ENCODE measurements at places on chromosomes 3 and 15.

DNA sequence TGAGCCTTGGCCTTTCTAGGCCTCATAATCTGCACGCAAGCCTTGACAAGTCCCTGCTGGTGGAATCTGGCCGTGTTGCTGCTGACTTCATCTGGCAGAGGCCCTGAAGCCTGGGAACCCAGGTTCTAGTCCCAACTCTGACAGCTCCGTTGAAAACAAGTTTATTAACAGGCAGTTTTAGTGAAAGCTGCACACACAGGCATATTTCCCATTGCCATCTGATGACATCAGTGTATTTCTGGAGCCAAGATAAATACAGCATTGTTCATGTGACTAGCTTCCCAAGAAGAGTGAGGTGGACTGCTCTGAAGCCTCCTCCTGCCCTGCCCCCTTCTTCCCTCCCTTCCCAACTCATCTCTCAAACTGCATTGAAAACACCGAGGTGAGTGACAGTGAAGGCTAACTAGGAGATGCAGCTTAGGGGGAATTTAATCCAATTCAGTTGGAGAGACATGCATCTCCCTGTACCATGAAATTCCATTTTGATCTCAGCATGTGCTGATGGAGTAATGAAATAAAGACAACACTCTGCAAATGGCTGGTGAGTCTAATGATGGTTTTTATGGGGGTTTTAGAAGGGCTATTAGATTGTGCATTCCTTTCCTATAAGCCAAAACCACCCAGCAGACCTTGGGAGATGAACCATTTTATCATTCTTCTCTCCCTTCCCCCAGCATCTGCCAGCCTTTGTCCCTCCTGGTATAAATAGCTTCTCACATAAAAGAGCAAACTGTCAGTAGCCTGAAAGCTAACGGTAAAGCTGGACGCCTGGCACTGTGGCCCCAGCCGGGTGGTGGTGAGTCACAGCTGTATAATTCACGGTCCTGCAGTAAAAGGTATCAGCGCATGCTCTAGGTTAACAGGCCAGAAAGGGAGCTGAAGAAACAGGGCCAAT lies 38.0 kb downstream of the PRICKLE2 start:
- no peak for DNase-seq

DNA sequence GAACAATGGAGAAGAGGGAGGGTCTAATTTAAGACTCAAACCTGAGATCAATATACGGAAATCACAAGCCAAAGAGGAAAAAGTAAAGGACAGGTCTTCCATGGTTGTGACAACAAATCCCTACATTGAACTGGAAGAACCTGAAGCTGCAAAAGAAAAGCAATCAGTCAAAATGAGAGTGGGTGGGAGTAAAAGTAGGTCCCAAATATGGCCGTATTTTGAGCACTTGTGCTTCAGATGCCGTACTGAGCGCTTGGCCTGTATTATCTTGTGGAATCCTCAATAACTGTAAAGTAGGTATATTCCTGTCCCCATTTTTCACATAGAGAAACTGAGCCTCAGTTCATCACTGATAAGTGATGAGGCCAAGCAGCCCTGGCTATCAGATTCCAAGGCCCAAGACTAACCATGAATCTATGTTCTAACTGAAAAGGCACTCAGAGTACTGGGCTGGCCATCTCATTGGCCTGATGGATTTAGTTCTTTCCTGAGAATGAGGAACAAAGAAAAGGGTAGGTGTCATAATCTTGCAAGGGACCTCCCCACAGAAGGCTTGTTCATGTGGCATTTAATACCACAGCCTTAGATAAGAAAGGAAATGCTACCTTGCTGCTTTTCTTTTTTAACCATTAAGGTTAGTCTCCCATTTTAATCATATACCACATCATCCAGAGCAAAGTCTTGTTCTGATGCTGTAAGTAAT lies 52.5 kb downstream of the LRRN1 start:
- DNase-seq = no peak

DNA sequence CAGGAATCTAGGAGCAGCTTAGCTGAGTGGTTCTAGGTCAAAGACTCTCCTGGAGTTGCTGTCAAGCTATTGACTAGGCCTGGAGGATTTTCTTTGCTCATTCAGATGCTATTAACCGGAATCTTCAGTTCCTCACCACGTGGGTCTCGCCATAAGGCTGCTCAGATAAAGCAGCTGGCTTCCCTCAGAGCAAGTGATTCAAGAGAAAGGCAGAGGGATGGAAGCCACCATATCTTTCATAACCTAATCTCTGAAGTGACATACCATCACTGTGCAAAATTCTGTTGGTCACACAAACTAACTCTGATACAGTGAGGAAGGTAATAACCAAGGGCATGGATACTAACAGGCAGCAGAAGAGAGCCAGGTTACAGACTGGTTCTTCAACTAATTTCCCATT lies 72.7 kb upstream of the FLNB start:
- no peak for DNase-seq

GRCh38 chr3:107753494-107753893 lies 230.7 kb downstream of the BBX start:
- no peak for DNase-seq

GRCh38 chr3:4373669-4374068 lies 70.5 kb downstream of the SETMAR start:
- DNase-seq = no peak

- no peak for DNase-seq
Observed at GRCh38 chr3:88013592-88013991, 45.2 kb downstream of the CGGBP1 start.

Measured in stimulated activated CD4-positive, alpha-beta T cell treated with anti-CD3 and anti-CD28 coated beads, TNF-alpha, amount 100 ng/mL, for 1 hour (primary cell).